ENCODE measurements at places on chromosomes 5 and 9.

- DNase-seq, result no peak
Observed at GRCh38 chr9:110261632-110262031, 5.3 kb upstream of the TXN start.

- no peak for DNase-seq
Observed at GRCh38 chr9:109913461-109913810, 133.4 kb downstream of the PALM2AKAP2 start.

DNA sequence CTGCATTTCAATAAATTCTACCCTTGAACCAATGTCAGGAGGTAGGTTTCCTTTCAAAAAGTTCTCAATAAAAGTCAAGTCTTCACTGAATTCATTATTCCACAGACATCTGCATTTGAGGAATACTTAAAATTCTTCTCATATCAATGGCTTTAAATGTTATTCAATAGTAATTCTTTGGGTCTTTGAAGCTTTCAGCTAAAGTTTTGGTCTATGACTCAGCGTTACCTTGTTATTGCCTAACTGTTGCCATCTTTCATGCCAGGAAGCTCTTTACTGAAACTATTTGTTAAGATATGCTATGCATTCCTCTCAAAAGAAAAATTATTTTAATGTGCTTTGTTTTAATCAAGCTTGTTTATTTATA, 170.5 kb downstream of the NNT start:
- DNase-seq, result no peak

DNA sequence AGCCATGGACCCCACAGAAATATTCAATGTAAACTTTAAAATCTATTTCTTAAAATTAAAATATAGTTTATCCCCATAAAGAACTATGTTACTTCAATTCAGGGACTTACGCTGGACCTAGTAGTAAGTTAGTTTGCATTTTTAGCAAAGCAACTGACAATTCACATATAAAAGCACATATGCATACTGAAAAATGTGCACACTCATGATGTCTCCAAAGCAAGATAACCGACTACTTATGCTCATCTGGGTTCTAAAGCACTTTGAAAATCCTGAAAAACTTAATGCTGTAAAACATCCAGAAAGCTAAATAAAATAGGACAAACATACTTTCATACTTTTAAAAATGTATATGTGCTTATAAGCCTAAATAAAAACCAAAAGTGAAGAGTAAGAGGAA, 264.4 kb upstream of the GAS1 start:
- DNase-seq, result no peak

GRCh38 chr9:4082948-4083347, 216.9 kb downstream of the GLIS3 start:
- DNase-seq, result no peak

GRCh38 chr9:36147441-36148175, 11.1 kb downstream of the GLIPR2 start:
- peak; percentile 70 for DNase-seq

DNA sequence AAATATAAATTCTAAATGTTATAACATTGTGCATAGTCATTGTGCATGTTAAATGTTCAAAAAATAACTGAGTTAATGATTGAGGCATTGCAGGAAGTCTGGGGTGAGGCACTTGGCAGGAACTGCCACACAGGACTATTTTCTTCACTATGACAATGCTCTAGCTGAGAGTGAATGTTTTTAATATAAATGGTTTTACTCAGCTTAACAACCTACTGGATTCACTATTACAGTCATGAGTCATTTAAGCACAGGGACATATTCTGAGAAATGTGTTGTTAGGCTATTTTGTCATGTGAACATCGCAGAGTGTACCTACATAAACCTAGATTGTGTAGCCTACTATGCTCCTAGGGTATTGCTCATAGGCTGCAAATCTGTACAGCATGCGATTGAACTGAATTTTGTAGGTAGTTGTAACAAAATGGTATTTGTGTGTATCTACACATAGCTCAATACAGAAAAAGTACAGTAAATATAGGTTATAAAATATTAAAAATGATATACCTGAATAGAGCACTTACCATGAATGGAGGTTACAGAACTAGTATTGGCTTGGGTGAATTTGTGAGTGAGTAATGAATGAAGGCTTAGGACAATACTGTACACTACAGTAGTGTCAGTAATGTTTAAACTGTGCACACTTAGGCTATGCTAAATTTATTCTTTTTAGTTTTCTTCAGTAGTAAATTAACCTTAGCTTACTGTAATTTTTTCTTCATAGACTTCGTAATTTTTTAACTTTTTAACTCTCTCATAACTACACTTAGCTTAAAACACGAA, 346.1 kb upstream of the PTGER4 start:
- DNase-seq, result no peak

GRCh38 chr9:81613002-81613812, 76.1 kb downstream of the TLE1 start:
- no peak for DNase-seq

GRCh38 chr9:132240841-132241482, 79.1 kb downstream of the NTNG2 start:
- no peak for DNase-seq

DNA sequence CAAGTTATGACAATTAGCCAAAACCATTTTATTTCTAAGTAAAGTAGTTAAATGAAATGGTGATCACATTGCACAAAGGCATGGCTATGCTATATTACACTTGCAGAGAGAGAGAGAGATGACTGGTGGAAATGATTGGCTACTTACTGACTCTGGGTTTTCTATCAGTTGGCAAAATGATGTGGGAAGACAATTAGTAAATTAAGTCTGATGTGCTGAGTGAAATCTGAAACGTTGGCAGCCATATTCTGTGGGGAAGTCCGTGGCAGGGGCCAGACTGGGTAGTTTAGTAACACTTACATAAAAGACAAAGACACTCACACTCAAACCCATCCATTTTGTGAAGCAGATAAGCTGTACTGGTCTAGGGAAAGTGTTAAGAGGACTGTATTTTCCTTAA, 61.6 kb downstream of the ANXA1 start:
- DNase-seq, result no peak

GRCh38 chr9:133792721-133793470, 54.7 kb upstream of the SARDH start:
- DNase-seq, result no peak

GRCh38 chr9:35757226-35757891, 3.3 kb upstream of the MSMP start:
- DNase-seq, result no peak

DNA sequence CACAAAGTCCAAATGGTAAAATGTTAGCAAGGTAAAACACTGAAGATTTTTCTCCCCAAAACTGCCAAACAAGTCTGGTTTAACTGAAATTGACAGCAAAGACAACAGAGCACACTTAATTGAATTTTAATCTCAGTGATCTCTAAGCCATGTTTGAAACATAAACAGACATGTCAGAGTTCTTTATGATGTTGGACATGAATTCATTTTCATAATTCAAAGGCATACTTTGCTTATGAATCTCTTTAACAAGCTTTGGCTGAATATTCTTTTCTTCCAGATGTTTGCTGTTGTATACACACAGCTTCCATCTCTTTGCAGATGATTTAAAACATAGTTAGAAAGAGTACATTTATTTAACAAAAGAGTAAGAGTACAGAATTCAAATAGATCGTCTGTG, 509.1 kb downstream of the RAB3C start:
- DNase-seq, result no peak

GRCh38 chr5:107135391-107135790, 535.3 kb downstream of the EFNA5 start:
- no peak for DNase-seq

DNA sequence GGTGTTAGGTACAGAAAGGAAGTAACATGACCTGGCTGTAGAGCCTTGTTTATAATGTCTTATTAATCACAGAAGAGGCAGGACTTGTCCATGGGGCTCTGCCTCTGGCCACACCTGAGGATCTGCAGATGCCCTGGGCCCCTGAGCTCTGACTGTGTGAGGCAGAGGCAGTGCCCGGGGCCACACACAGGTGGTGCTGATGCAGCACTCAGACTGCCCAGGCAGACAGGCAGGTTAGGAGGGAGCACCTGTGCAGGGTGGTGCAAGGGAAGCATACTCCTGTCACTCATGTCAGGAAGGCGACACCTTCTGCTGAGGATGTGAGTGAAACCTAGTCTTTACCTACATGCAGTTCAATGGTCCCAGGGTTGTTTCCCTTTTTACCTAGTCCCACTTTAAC, 88.7 kb downstream of the CFAP90 start:
- DNase-seq, result no peak

All from chondrocyte (in vitro differentiated cells).